ENCODE measurements at places on chromosomes 13 and 19.

- no peak for DNase-seq
Measured at GRCh38 chr13:23496255-23496654, 62.8 kb upstream of the SACS start.

- DNase-seq = no peak
Measured at GRCh38 chr13:78604782-78605611, 1.6 kb upstream of the POU4F1 start.

GRCh38 chr19:54026656-54027055 lies 35.2 kb downstream of the CACNG6 start:
- no peak for DNase-seq

GRCh38 chr13:93233997-93234416 lies 7.4 kb downstream of the GPC6 start:
- DNase-seq = no peak

GRCh38 chr13:101917475-101917810 lies 465.0 kb downstream of the ITGBL1 start:
- no peak for DNase-seq

DNA sequence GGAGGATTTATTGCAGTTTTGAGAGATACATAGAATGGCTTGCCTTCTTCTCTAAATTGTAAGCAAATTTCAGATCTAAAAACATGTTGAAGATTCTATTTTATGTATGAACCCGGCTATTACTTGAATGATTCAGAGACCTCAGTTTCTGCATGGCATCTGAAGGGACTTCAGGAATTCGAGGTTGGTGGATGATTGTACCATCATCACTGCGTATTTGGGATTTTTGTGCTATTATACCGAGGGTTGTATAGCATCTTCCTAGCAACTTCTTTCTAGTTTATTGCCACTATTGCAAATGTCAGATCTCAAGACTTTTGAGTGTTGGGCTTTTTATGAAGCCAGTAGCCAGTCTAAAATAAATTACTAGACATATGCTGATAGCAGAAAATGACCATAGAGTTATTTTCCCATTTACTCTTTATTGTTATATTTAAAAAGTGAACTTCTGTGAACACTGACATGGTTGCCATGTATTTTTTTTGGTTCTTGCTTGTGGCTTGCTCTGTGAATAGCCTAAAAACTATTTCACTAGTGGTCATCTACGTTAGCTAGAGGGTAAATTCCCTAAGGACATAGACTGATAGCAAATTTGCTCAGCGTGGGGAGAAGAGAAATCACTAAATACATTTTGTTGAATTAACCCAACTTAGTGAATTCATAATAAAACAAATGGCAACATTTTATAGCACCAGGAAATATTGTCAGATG lies 70.6 kb upstream of the KLF12 start:
- no peak for DNase-seq

GRCh38 chr19:46499692-46500091 lies 4.0 kb upstream of the PNMA8B start:
- DNase-seq = no peak

DNA sequence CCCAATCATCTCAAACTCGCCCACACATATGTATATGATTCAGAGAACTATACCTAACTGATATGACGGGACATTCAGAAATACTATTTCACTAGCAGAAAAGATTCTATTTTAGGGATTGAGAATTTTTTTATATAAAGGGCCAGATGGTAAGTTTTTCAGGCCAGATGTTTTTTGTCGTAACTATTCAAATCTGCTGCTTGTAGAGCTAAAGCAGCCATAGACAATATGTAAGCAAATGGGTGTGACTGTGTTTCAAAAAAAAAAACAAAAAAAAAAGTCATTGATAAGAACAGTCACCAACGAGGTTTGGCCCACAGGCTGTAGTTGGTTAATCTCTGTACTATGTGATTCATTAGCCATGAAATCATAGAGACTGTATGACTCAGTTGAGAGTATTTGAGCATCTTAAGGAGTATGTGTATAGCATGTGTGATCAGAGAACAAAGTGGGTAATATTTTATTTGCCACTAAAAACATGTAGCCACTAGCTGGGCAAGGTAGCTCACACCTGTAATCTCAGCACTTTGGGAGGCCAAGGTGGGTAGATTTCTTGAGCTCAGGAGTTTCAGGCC lies 2724.7 kb downstream of the PCDH9 start:
- DNase-seq = no peak

- no peak for DNase-seq
Measured at GRCh38 chr13:92602560-92602959, 624.0 kb upstream of the GPC6 start.

- DNase-seq = no peak
Measured at GRCh38 chr13:24168979-24169378, 8.5 kb downstream of the SPATA13 start.

DNA sequence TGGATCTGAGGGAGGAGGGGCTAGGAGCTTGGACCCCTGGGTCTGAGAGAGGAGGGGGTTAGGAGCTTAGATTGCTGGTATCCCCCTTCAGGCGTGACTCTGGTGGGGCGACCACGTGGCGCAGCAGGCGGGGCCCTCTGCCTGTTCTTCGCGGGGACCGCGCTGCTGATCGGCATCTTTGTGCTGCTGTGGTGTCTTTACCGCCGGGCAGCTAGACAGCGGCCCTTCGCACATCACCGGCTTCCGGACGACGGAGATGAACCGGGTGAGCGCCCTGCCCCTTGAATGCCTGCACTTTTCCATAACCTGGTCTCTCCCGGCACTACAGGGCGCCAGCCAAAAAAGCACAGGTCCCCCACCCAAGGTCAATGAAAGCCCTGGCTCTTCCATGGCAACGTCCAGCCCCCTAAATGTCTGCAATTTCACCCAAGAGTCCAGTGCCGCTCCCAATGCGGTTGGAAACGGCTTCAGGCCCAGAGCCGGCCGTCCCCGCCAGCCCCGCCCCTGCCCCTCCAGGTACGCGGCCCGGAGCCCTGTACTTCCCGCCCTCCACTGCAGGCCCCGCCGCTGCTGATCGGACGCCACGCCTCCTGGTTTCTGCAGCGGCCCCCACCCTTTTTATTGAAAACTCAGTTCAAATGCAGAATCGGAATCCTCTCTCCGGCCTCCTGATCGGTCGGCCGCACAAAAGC lies 2.8 kb downstream of the GFY start:
- DNase-seq = no peak

DNA sequence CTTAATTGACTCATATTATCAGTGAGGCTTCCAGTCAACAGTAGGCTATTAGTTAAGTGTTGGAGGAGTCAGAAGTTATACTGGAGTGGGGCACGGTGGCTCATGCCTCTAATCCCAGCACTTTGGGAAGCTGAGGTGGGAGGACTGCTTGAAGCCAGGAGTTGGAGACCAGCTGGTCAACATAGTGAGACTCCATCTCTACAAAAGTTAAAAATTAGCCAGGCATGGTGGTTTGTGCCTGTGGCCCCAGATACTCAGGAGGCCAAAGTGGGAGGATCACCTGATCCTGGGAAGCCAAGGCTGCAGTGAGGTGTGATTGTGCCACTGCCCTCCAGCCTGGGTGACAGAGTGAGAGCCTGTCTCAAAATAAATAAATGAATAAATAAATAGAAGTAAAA lies 53.2 kb downstream of the COMP start:
- DNase-seq = no peak

- DNase-seq = no peak
Measured at GRCh38 chr13:27081893-27082679, 89.5 kb downstream of the USP12 start.

GRCh38 chr13:23788459-23788858 lies 100.7 kb downstream of the MIPEP start:
- DNase-seq = no peak

GRCh38 chr13:28582225-28582891 lies 76.6 kb upstream of the POMP start:
- DNase-seq = no peak

DNA sequence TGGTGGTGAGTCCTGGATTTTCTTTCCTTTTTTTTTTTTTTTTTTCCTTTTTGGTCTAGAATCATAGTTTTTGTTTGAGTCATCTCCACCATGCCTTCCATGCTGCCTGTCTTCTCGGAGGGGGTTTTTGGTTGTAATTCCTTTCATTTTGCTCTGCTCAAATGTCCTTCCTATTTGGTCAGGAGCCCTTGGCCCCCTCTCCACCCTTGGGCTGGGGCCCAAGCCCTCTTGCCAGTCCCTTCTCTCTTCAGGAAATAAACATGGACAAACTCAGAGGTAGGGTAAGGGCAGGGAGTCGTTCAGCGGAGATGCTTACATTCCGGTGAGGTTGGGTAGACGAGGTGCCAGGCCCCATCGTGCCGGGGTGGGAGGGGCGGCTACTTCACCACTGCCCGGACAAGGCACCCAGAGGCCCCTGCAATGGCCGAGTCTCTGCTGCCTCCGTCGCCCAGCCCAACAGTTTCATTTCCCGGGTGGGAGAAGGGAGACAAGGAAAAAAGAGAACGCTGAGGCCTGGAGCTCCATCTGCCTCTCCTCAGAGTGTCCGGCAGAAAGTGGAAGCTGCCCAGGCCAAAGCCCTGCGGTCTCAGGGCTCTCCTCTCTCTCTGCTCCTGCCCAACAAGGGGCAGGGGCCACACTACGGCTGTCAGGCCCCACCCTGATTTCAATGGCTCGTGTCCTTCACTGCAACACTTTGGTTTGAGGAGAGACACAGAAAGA lies 12.7 kb downstream of the ZNF574 start:
- no peak for DNase-seq

- peak; percentile 73 for DNase-seq
Measured at GRCh38 chr19:10580979-10581631, 6.0 kb downstream of the AP1M2 start.

GRCh38 chr13:102846261-102847015 lies 606 bp downstream of the ERCC5 start:
- peak; percentile 47 for DNase-seq

GRCh38 chr13:27132538-27132937 lies 39.1 kb downstream of the USP12 start:
- DNase-seq = no peak

- no peak for DNase-seq
Measured at GRCh38 chr13:50783717-50784290, 59.7 kb downstream of the DLEU7 start.

DNA sequence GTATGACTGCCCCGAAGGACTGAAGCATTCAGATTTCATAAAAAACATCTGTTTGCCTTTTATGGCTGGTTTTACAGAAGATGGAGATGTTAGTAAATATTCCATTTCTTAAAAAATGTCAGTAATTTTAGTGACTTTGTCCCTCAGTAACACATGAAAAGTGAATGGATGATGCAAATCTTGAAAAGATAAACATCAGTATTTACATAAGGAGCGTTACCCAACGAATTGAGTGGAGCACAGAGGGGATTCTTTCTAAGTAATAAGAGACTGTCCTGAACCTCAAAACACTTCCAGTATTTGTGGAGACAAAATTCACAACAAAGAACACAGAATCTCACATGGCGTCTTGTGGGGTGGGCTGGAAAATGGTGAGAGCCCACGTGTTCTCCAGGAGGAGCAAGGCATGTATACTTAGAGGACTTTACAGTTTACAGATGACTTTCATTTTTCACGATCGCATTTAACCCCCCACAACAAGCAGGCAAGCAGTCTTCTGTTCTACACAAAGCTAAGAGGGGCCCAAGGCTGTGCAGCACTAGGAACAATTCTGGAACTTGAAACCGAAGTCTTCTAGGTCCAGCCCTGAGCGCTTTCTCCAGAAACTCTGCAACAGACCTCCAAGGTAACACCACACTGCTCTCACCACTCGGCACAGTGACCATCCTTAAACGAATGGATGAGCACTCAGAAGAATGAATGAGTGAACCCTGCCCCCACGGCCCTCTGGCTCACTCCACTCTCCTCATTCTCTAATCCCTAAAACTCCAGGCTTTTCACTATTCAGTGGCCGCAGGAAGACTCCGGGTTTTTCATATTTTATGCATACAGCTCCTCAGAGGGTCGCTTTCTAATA lies 709.8 kb downstream of the UQCRFS1 start:
- no peak for DNase-seq

DNA sequence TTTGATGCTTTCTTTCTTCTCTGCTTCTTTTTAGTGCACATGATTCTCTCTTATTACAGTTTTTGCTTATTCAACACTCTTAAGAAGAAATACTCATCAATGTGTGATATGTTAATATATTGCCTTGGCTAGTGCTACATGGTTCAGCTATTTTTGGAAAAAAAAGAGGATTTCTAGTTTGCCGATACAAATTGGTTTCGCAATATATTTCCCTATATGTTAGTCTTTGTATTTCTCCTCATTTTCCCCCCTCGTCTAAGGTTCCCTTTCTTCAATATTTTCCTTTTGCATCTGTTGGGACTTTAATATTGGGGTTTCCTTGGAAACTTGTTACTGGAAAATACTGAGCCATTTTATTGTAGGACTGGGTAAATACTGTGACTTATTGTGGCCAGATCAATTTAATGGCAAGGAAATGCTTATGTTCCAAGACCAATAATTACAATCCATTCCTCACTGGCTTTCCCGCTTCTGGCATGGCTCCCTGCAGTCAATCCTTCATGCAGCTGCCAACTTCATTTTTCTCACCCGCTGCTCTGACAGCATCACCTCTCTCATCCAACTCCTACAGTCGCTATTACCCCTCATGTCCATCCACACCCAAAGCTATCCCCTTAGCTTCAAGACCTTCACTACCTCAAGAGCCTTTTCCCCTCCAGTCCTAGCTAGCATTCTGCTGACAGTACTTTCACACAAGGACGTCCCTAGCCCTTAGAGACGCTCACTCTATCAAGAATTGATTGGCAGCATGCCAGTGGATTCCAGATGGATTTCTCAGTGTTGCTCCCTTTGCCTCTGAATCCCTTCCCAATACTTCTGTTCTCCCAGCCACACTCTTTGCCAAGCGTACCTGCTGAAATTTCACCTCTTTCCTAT lies 280.1 kb upstream of the TMTC4 start:
- no peak for DNase-seq

DNA sequence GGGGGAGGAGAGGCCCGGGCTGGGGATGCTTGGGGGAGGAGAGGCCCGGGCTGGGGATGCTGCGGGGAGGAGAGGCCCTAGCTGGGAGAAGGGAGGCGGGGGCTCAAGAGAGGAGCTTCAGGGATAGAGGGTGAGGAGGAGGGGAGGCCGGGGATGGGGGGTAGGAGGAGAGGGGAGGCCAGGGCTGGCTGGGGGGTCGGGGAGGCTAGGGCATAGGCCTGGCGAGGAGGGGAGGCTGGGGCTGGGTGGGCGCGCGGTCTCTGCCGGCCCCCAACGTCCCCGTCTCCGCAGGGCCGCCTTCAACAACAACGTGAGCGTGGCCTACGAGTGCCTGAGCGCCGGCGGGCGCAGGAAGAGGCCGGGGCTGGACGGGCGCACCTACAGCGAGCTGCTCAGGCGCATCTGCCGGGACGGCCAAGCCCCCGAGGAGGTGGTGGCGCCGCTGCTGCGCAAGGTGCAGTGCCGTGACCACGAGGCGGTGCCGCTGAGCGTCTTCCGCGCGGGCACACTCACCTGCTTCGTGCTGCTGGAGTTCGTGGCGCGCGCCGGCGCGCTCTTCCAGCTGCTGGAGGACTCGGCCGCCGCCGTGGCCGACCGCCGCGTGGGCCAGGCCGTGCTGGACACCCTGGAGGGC lies 11.4 kb downstream of the TPGS1 start:
- no peak for DNase-seq

GRCh38 chr19:17294051-17294891 lies 9.0 kb downstream of the ABHD8 start:
- DNase-seq = peak; percentile 15

- no peak for DNase-seq
Measured at GRCh38 chr13:56412856-56413255, 727.9 kb upstream of the PRR20A start.

GRCh38 chr13:65943024-65943423 lies 1287.1 kb downstream of the PCDH9 start:
- no peak for DNase-seq

- DNase-seq = no peak
Measured at GRCh38 chr19:32224371-32225244, 120.8 kb upstream of the ZNF507 start.
